ENCODE measurements at places on chromosomes 2 and 18.

GRCh38 chr2:109218792-109219126, 89.8 kb downstream of the SH3RF3 start:
- DNase-seq, result no peak

DNA sequence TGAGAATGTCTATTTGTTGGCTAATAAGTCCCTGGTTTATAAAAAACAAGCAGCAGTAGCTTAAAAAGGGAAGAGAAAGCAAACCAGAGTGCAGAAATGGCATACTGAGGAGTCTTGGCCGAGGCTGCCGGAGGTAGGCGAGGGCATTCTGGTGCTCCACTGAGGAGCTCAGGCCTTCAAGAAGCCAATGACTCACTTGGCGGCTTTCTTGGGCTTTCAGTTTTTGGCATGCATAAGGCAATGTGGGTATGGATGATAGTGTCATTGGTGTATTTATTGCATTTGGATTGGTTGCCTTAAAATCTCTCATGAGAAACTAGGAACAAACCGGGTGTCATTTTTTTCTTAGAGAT, 119.6 kb upstream of the ARL5A start:
- DNase-seq, result no peak

DNA sequence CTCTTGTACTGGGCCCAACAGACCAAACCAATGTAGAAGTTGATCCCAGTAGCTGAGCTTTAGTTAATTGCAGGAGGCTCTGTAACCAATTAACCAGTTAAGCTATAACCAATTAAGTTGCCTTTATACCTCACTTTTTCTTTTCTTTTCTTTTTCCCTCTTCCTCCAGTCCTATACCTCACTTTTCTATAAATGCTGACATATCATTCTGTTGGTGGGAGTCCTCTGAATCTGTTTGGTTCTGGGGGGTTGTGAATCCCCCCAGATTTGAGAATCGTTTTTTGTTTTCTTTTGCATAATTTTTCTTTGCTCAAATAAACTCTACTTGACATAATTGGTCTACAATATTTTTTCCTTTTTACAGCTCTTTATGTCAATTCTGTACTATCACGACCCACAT, 38.1 kb upstream of the ACMSD start:
- DNase-seq, result no peak

DNA sequence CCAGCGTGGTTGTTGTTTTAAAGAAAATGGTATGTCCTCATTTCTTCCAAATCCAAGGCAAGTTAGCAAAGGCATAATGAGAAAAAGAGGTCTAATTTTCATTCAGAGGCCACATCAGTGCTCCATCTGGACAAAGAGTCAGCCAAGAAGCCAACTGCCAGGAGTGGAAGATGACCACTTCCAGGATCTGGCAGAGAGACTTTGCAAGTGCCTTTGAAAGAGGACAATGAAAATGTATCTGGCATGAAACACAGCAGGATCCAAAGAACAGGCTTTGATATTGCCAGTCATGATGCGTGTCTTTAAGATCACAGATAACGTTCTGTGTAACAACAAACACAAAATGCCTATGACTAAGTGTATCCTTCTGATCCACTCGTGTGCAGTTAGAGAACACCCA, 82.8 kb downstream of the AFF3 start:
- DNase-seq, result no peak

DNA sequence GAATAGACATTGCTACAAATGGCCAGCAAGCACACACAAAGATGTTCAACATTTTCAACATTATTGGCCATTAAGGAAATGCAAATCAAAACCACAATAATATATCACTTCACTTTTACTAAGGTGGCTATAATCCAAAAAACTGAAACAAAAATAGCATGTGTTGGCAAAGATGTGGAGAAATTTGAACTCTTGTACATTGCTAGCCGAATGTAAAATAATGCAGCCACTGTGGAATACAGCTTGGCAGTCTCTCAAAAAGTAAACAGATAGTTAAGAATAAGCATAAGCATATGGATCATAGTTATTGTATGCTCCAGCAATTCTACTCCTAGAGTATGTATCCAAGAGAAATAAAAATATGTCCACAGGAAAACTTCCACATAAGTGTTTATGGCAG, 192.5 kb downstream of the EN1 start:
- no peak for DNase-seq
